Activated CD4-positive, alpha-beta T cell treated with anti-CD3 and anti-CD28 coated beads for 4 hours (primary cell): ENCODE measurements at places on chromosomes 5 and 9.

GRCh38 chr9:129073404-129073803, 7.5 kb upstream of the DOLPP1 start:
- DNase-seq = no peak

- no peak for DNase-seq
Measured at GRCh38 chr5:118857700-118858099, 130.6 kb downstream of the DTWD2 start.

- no peak for DNase-seq
Measured at GRCh38 chr5:107514305-107514704, 156.4 kb downstream of the EFNA5 start.

- peak; percentile 57 for DNase-seq
Measured at GRCh38 chr5:55226934-55227663, at the start of gene MCIDAS. Gene MCIDAS, minus strand, starts transcription at chr5:55227315. Its CDS starts 177 bp downstream, at chr5:55227138.

DNA sequence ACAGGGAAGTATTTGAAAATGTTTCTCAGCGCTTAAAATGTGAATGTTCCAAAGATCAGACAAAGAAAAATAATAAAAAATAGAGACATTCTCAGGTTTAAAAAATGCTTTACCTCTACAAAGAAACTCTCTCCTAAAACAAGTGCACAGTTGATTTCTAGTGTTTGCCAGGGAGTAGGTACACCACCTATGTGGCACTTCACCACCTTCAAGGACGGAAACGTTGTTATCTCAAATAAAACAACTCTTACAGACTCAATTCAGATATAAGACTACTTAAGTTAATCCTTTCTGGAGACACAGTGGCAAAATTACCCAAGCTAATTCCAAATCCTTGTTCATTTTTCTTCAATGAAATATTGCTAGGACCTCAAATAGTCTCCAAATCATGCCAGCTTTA, 286.4 kb upstream of the ISL1 start:
- DNase-seq = no peak

GRCh38 chr9:97487861-97488260, 13.6 kb upstream of the TMOD1 start:
- DNase-seq = no peak

DNA sequence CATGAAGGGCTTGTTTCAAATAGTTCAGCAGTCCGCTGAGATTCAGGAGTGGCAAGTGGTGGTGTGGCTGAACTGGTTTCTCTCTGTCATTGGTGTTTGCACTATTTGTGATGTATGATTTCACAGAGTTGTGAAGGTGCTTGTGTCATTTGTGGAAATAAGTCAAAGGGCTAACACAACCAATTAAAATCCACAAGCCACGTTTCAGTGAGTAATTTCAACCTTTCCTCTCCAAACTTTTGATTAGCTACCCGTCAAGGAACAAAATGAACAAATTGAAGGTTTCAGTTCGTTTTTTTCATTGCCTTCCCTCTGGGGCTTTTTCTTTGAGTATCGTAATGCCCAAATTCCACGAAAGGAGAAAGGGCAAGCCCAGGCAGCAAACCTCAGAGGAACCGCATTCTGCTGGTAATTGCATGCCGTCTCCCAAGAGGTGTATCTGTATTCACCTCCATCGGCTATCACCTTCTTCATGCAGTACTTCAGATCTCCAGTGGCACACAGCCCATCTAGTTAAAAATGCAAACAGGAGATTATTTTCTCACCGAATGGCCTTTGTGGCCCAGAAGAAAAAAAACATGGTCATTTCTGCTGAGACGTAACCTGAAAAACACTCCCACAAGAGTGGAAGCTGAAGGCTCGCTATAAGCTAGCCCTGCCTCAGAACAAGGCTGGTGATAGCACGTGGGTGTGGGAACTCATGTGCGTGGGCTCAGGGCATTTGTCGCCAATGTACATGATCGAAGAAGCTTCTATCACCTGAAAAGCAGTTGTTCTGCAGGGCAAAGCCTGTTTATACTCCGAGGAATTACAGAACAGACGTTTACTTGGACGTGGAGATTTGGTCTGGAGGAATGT, 197.1 kb downstream of the NR3C1 start:
- no peak for DNase-seq

- DNase-seq = no peak
Measured at GRCh38 chr5:141477815-141478214, 2.0 kb downstream of the PCDHGC3 start.

GRCh38 chr9:132486706-132487350, 76.8 kb downstream of the CFAP77 start:
- DNase-seq = no peak

DNA sequence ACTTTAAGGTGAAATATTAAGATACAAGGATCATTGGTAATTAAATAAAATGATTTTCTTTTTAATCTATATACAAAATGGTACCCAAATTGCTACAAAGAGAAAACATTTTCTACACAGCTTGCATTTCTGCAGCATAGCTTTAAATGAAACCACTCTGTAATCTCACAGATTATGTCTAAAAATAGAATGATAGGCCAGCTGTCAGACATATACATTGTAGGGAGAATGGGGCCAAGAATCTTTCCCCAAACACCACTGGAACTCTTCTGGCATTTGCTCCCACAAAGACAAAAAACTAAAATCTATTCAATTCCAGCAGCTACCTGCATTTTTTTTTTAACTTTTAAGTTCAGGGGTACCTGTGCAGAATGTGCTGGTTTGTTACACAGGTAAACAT, 124.1 kb upstream of the NR5A1 start:
- DNase-seq = no peak

GRCh38 chr5:139755892-139756671, 39.5 kb upstream of the PSD2 start:
- no peak for DNase-seq

DNA sequence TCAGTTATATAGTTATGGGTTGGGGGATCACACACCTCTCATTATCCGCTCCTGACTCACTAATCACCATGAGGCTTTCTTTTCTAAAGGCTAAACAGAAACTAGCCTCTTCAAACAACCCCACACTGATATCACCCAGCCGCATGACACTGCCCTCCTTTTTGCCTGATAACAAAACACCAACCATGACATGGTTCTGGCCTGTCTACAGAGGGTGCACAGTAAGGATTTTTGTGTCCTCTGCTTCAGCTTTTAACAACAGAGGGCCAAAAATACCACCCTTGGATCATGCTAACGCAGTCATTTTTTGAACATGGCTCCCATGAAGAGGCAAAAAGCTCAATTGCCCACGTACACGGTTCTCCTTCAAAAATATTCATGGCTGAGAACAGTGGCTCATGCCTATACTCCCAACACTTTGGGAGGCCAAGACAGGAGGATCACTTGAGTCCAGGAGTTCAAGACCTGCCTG, 4.0 kb downstream of the CMBL start:
- no peak for DNase-seq

- no peak for DNase-seq
Measured at GRCh38 chr5:149616727-149617285, 35.5 kb downstream of the ARHGEF37 start.

DNA sequence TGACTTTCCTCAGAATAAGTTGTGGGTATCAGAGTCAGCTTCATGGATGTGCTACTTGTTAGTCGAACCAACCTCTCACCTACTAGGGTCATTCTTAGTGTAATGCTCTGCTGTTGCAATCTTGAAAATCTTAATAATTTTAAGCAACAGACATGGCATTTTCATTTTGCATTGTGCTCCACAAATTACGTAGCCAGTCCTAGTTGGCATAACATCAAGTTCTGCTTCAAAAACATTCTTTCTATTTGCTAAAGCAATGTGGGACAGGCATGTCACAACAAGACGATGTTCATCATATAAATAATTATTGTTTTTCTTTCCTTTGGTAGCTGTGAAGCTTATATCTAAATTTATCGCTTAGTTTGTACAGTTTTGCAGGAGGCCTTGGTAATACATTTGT, 39.3 kb upstream of the CDH12 start:
- no peak for DNase-seq

- no peak for DNase-seq
Measured at GRCh38 chr9:5854063-5854790, 21.3 kb upstream of the ERMP1 start.

- DNase-seq = no peak
Measured at GRCh38 chr5:108145351-108145750, 236.5 kb downstream of the FBXL17 start.

GRCh38 chr5:56410696-56411095, 177.6 kb upstream of the ANKRD55 start:
- DNase-seq = no peak

GRCh38 chr5:101611039-101611438, 685.0 kb downstream of the SLCO4C1 start:
- DNase-seq = no peak

DNA sequence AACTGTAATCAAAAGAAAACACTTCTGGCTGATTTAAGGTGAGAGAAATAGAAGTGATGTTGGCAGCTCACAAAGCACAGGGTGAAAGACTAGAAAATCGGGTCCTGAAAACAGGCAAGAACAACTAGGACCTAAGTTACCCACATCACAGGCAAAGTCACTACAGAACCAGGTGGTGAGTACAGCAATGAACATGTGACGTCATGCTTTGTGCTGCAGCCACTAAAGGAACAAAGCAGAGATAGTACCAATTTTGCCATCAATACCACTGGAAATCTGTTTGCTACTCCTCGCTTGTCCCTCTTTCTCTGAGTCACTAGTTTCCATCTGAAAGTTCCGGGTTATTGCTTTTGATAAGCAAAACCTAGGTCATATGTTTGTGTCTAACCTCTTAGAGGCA, 326.7 kb downstream of the GABRB2 start:
- no peak for DNase-seq

GRCh38 chr5:161190086-161190485, 338.1 kb upstream of the ATP10B start:
- DNase-seq = no peak

GRCh38 chr5:98128846-98129245, 644.6 kb upstream of the RGMB start:
- DNase-seq = no peak

- DNase-seq = no peak
Measured at GRCh38 chr5:6902094-6902493, 188.9 kb downstream of the TENT4A start.

DNA sequence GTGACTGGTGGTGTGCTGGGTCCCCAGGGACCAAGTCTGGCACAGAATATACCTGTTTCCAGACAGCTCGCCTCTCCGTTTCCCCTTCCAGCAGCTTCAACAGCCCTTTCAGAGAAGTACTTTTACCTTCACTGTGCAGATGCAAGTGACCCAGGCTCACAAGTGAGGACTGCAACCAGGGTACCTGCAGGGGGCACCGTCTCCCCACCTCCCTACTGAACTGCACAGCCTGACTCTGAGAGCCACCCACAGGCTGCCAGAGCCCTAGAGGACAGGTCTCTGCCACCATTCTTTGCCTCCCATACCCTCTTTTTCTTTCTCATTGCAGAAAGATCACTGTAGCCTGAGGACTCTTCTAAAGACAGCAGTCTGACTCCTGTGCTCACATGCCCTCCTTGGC, 15.4 kb downstream of the IL9 start:
- no peak for DNase-seq
